ENCODE measurements at places on chromosomes 11 and 22. TPM values are rescaled to one million over a fixed set of nuclear protein-coding genes. Genes with fewer than 3 reads are reported as not detected.

GRCh38 chr22:32338757-32339156 lies 18.9 kb upstream of the RFPL3 start:
- DNase-seq: no peak

- DNase-seq: no peak
These were observed 65.0 kb downstream of the SPON1 start for GRCh38 chr11:14027525-14027924.

The SLCO2B1 gene
- total RNA-seq: 3.5 TPM

The C11orf21 gene
- total RNA-seq: 112 TPM

The GAS2L1 gene
- total RNA-seq: not detected

DNA sequence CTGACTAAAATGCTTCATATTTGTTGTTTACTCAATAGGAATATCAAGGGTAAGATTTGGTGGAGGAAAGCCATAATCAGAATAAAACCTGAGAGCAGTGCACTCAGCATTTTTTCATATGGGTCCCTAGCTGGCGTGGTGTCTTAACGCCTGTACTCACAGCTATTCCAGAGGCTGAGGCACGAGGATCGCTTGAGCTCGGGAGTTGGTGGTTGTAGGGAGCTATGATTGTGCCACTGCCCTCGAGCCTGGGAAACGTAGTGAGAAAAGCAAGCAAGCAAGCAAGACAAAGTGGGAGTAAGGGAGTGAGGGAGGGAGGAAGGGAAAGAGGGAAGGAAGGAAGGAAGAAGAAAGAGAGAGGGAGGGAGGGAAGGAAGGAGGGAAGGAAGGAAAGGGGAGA lies 242.5 kb downstream of the OR4C45 start:
- DNase-seq: no peak

GRCh38 chr22:17368554-17369438 lies 464 bp upstream of the CECR2 start:
- DNase-seq: no peak

DNA sequence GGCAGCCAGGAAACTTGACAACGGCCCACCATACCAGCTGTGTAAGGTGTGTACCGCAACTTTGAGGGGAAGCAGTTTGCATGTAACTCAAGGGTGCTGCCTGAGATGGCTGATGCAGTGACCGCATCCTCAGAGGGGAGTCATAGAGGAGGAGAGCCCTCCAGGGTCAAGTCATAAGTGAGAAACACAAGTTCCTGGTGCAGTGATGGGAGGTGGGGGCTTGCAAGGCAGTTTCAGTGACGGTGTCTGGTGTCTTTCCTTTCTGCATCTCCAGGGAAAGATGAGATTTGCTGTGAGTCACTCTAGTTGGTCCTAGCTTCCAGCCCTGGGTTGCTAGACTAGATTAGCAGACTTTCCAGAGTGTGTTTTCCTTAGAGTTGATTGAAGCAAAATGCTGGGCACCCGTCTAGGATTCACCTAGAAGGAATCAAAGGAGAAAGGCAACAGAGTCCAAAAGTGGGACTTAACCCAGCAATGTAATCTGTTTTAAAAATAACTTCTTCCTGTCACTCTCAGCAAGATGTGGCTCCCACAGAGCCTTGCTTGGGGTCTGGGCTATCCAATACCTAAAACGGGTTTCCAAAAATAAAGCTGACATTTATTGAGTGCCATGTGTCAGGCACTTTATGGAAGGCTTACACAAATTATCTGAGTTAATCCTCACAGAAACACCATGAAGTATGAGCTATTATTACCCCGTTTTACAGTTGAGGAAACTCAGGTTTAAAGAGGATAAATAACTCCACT lies 265.4 kb upstream of the PLET1 start:
- no peak for DNase-seq

DNA sequence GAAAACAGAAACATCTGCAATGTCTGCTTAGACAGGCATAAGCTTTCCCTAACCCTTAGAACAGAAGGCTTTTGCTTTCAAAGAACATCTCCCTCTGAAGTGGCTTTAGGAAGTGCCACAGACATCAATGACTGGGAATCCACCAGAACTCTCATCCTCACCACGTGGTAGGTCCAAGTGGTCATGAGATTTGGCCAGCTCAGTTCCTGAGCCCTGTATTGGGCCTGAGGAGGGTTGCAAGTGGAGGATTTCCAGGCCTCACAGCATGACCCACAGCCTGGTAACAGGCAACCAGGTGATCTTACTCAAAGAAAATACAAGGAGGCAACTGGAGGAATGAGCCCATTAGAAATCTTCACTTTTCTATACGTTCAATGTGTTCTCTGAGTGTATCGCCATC lies 1.6 kb downstream of the CASP1 start:
- DNase-seq: no peak

The FGF19 gene
- total RNA-seq: not detected

DNA sequence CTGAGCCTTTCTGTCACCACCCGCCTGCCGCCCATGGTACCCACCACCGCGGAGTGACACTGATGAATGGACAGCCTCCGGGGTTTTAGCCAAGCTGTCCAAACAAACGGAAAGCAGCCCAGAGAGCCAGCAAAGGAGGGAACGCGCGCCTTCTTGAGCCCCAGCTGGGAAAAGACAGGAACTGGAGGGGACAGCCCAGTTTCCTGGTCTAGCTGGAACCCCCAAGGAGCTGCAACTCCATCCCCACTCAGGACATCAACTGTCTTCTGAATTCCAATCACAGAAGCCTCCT lies 33.7 kb downstream of the SHISAL1 start:
- no peak for DNase-seq

The KCNA4 gene
- total RNA-seq: not detected

All from naive thymus-derived CD4-positive, alpha-beta T cell (primary cell).